Hematopoietic multipotent progenitor cell treated with erythropoietin and hydrocortisone succinate and interleukin-3 and kit ligand, for 8 days (in vitro differentiated cells): ENCODE measurements at places on chromosomes 7 and 10.
A peak's percentile ranks its signal among the peaks of the same experiment; 100 is the strongest.

- no peak for DNase-seq
Observed at GRCh38 chr7:23662124-23662983, 17.6 kb upstream of the FAM221A start.

DNA sequence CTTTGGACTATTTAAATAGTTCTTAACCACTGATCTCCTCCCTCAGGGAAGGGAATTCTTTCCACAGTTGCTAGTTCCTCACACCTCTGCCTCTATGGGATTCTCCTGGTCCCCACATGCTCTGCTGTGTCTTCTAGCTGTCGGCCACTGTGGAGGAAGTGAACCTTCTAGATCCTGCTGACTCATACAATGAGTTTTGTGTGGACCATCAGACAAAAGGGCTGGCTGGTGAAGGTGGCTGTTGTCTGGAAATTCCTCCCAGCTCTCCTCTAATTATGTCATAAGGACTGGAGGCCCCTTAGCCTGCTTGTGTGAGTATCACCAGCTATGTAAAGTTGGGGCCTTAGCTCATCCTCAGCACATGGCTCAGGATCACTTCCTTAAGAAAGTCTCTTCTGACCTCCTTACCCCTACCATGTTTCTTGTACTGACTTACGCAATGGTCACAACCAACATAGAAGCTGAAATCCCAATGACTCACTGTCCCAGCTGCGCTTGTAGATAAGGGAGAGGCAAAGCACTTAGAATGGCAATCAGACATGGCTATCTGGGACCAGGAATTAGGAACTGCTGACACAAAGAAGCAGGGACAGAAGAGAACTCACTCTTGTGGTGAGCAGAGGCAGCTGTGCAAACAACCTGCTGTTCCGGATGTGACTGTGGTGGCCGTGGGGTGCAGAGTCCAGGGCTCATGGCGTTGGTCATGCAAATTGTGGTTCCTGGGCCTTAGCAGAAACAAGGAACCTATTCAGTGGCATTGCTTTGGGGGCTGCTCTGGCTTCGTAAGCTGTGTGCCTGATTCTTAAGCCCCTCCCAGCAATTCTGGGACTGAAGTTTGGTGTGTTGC is 2.5 kb upstream of the MACC1 start:
- peak; percentile 99 for DNase-seq

- DNase-seq, result no peak
Observed at GRCh38 chr7:3215624-3216585, 85.1 kb upstream of the SDK1 start.

GRCh38 chr7:13743226-13743625 is 246.2 kb downstream of the ETV1 start:
- no peak for DNase-seq

- DNase-seq, result no peak
Observed at GRCh38 chr7:40824461-40824860, 689.7 kb downstream of the SUGCT start.

DNA sequence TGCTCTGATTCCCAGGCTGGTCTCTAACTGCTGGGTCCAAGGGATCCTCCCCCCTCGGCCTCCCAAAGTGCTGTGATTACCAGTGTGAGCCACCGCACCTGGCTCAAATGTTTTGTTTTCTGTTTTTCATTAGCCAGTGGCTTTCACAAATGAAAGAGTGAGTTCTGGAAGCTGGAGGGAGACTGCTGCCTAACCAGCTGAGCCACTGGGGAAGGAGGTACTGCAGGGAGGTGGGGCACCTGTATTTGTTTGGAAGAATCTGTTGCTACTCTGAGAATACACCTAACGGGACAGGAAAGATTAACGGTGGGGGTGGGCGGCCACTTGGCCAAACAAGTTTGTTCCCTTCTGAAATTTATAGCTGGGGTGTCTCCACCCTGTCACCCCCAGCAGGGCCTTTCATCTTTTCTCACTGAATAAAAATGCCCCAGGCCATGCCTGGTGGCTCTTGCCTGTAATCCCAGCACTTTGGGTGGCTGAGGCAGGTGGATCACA is 4.7 kb downstream of the STOX1 start:
- no peak for DNase-seq

- DNase-seq, result no peak
Observed at GRCh38 chr7:50723888-50724287, 58.8 kb downstream of the GRB10 start.

DNA sequence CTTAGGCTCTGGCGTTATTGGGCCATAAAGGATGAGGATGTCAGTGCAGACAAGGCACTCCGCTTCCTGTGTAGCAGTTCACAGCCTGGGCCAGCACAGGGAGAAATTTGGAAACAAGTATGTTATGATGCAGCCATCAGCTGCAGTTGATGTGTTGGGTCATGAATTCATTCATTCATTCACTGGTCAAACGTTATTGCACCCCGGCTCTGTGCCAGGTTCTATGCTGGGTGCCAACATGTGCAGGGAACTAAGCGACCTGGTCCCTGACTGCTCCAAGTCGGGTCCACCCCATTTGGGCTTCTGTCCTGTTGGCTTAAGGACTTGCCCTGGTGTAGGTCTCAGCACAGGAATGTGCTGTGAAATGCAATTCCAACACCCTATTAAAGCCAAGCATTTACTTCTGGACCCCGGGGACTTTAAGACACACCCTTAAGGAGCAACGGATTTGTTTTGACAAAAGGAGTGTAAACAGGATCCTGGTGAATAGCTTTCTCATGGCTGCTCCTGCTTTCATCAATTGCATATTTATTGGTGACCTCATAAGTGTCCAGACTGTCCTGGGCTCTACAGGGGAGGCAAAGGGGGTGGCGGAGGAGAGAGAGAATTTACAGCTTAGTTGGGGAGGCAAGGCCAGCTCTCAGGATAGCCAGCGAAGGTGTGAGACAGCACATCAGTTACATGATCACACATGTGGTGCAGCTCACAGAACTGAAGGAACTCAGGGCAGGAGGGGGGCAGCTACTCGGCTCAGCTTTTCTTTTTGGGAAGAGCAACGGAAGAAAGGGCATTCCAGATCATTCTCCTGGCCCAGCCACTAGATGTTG is 158.6 kb downstream of the GRK5 start:
- no peak for DNase-seq

- no peak for DNase-seq
Observed at GRCh38 chr7:55912748-55913158, 25.5 kb downstream of the ZNF713 start.

GRCh38 chr7:151207804-151208203 is 2.5 kb downstream of the H2BK1 start:
- DNase-seq, result no peak

DNA sequence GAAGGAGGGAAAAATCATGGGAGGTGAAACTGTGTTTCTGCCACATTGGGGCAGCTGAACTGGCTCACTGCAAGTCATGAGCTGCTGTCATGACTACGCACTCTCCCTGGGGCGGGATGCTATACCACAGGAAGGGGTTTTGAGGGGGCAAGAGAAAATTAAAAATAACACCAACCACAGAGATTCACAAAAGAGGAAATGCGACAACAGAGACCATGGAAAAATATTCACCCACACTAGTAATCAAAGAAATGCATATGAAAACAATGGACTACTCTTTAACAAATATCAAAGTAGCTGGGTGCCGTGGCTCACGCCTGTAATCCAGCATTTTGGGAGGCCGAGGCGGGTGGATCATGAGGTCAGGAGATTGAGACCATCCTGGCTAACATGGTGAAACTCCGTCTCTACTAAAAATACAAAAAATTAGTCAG is 65.2 kb upstream of the TM9SF3 start:
- peak; percentile 40 for DNase-seq

- no peak for DNase-seq
Observed at GRCh38 chr7:6443372-6443941, 4.3 kb downstream of the DAGLB start.

GRCh38 chr10:30542001-30542894 is 87.3 kb downstream of the LYZL2 start:
- no peak for DNase-seq
